ENCODE measurements at places on chromosomes 11 and 22.

DNA sequence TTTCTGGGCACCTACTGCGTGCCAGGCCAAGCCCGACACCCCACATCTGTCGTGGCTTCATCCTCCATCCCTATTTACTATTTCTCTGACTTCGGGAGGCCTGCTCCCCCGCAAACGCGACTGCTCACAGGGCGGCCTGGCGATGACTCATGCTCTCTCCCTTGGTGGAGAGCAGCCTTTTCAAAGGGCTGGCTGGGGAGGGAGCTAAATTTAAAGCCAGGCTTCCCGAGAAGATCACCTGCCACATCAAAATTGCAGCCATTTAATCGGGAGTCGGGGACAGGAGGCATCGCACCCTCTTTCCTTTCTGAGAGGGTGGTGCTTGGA is 24.9 kb upstream of the SHISAL1 start:
- DNase-seq, result peak; percentile 33

DNA sequence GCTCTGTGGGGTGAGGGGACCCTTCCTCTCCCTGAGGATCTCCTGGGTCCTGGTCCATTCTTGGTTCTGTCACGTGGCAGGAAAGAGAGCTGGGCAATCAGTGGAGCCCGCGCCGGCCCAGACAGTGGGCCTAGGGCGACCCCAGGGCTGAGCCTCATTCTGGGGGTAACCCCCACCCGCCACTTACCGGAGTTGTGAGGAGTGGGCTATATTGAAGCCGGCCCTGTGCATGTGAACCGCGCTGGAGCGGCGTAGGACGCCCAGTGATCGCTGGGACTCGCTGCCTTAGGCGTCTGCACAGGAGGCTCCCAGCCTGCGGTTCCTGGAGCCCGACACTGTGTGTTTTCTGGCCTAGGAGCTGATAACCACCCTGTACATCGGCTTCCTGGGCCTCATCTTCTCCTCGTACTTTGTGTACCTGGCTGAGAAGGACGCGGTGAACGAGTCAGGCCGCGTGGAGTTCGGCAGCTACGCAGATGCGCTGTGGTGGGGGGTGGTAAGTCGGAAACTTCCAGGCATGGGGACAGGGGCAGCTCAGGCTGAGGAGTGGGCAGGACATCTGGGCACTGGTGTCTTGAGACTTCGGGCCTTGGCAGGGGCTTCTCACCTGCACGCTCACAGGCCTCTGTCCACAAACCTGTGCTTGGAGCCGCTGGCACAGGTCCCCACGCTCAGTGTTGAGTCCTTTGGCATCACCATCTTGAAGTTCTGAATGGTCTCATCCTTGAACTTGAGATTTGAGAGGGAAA is 127.1 kb downstream of the KCNQ1OT1 start:
- DNase-seq, result no peak

- DNase-seq, result no peak
Observed at GRCh38 chr22:39349967-39350726, at the start of gene SYNGR1. SYNGR1 (plus strand) TSS chr22:39349991; CDS start chr22:39350011, 20 bp downstream.

- DNase-seq, result no peak
Observed at GRCh38 chr22:41672780-41673509, 15.7 kb downstream of the SNU13 start.

- no peak for DNase-seq
Observed at GRCh38 chr22:46329616-46330015, 5.9 kb upstream of the TRMU start.

GRCh38 chr11:10329935-10330334 is 25.1 kb downstream of the ADM start:
- DNase-seq, result peak; percentile 90

DNA sequence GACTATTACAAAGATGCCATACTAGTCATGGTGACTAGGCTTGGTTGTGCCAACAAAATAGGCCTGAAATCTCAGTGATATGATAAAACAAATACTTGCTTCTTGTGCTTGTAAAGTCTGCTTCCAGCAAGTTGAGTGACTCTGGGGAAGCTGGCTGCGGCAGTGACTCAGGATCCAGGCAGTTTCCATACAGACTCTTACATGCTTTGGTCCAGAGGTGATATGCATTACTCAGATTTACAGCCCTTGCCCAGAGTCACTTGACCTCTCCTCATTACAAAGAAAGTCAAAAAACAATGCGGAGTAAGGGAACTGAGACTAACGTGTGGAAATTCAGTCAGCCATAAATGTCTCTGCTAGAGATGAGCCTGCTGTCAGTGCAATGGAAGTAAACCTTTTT is 387.5 kb downstream of the KCNA4 start:
- DNase-seq, result peak; percentile 28

GRCh38 chr11:45100339-45100738 is 46.1 kb upstream of the PRDM11 start:
- no peak for DNase-seq

GRCh38 chr22:43292630-43293018 is 50.5 kb downstream of the SCUBE1 start:
- no peak for DNase-seq

GRCh38 chr11:72614381-72614780 is 59.8 kb downstream of the PDE2A start:
- DNase-seq, result no peak

- no peak for DNase-seq
Observed at GRCh38 chr11:18005376-18006129, 7.3 kb downstream of the SERGEF start.

DNA sequence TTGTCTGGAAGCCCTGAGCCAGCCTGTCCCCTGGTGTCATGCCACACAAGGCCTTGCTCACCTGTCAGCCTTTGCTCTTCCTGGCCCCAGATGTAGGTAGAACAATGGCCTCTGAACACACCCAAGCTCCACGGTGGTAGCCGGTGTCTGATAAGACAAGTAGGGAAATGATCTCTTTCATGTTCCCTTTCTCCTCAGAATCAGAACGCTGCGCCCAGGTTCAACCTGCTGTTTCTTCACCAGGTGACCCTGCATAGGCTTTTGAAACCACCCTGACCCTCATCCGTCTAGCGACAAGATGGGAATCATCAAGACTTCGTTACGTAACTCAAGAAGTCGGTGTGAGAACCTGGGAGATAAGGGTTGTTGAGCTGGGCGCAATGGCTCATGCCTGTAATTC is 28.7 kb upstream of the YWHAH start:
- no peak for DNase-seq

- DNase-seq, result no peak
Observed at GRCh38 chr11:122900587-122901202, 18.1 kb downstream of the JHY start.

GRCh38 chr22:20260071-20260765 is 7.9 kb downstream of the RTN4R start:
- no peak for DNase-seq

GRCh38 chr11:2390091-2390724 is 10.3 kb upstream of the TSSC4 start:
- no peak for DNase-seq

Measured in GM04504 (cell line).